ENCODE measurements at places on chromosomes 6 and 20. TPM values are rescaled to one million over a fixed set of nuclear protein-coding genes. Genes with fewer than 3 reads are reported as not detected.
A peak's percentile ranks its signal among the peaks of the same experiment; 100 is the strongest.

C6orf118 gene
- total RNA-seq, result not detected

DNA sequence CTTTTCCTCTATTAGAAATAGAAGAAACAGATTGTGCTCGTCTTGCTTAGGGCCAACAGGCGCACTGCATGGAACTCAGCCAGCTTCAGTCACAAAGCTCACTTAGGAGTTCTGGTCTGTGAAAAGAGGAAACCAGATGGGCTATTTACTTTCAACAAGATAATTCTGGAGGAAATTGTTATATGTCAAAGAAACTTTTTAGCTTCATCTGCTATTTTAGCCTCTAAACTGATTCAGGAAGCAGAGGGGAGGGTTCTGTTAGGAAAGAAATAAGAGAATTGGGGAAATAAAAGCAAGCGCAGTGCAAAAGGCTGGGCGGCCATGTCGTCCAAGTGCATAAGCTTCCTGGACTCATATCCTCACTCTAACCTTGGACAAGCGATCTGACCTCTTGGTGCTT lies 21.3 kb downstream of the PRKN start:
- peak; percentile 85 for DNase-seq

DNA sequence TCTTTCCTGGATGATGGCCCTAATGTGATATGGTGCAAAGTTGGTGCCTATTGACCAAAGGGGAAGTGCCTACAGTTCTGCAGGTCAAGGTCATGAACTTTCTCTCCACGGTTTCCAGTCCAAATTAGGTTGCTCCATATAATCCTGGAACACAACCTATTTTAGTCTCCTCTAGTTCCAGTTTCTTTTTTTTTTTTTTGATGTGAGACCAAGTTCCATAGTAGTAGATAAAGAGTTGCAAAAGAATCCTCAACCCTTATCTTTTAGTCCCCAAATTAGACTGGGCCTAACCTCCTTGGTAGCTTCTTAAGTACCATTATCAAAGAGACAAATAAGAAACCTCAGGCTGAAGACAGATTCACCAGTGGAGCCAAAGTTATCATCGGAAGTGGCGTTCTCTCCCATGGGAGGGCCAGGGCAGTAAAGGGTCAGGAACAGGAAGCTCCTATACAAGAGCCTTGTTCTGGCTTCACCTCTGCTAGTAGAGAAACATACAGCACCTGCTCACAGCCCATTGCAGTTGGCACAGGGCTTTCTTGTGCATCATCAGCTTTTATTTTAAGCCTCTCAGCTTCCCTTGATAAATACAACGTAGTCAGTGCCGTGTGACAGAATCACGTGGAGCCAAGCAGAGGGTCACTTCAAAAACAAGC lies 132.2 kb upstream of the RREB1 start:
- peak; percentile 60 for DNase-seq

GRCh38 chr20:10306440-10307358 lies 88.1 kb downstream of the SNAP25 start:
- DNase-seq, result no peak

DNA sequence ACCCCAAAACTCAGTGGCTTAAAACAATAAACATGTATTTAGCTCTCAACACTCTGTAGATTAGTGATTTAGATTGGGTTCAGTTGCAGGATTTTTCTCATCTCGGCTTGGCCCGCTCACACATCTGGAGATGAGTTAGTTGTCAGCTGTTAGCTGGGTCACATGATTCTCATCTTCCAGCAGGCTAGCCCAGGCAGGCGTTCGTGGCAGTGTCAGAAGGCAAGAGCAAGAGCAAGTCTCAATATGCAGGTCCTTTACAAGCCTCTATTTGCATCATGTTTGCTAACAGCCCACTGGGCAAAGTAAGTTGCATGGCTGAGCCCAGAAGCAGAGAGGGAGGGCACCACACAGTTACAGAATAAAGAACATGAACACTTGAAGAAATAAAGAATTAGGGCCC lies 83.6 kb upstream of the MYLIP start:
- no peak for DNase-seq

PNPLA1 gene
- total RNA-seq, result not detected

- no peak for DNase-seq
Observed at GRCh38 chr6:85866370-85866730, 223.7 kb upstream of the SYNCRIP start.

GRCh38 chr6:116764961-116765841 lies at the start of gene FAM162B:
Gene FAM162B (minus strand): TSS chr6:116765719. CDS start chr6:116765576, 143 bp downstream.
- peak; percentile 86 for DNase-seq

DNA sequence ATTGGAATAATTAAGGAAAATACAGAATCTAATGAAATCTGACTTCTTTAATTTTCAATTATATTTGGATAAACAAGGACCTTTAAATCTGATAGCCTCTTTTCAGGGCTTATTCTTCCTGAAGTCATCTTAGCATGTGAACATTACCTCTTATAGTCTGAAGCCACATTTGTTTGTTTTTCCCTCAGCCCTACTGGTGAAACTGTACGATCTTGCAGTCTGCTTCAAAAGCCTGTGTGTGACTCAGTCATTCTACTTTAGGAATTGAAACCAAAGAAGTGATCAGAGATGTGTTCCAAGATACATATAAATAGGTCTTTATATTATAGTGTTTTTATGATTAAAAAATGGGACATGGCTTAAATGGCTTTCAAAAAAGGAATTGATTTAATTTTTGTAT lies 67.5 kb downstream of the MACROD2 start:
- DNase-seq, result no peak

DNA sequence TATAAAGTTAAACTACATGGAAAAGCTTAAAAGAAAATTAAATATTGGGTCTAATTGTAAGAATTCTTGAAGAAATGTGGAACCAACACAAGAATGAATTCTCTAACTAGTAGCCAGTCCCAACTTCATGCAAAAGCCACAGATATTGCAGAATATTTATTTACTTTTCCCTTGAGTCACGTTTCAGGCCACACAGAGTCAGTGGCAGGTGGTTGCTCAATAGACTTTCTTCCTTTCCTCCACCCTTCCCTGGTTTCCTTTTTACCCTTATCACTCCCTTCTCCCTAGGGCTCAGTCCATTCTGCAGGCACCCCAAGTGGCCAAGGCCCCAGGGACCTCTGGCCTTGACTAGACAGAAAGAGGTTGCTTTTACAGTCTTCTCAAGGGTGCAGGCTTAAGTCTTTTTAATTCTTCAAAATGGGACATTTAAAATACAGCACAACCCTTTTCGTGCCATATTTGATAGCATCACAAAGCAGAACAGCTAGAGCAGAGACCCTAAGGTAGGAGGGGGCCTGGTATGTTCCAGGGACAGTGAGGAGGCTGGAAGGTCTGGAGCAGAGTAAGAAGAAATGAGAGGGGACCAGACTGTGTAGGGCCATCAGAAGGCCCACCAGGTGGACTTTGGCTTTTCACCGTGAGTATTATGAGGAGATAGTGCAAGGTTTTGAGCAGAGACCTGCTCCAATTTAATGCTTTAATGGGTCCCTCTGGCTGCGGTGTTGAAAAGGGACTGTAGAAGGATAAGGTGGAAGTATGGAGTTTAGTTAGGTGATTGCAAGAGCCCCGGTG lies 65.0 kb downstream of the HDDC2 start:
- DNase-seq, result no peak
